ENCODE measurements at places on chromosomes 5 and 9. TPM values are rescaled to one million over a fixed set of nuclear protein-coding genes. Genes with fewer than 3 reads are reported as not detected.

Gene SPATA31C1
- total RNA-seq = not detected

Gene CDKN2B-AS1
- not detected for total RNA-seq

Gene RC3H2
- total RNA-seq = 21.3 TPM

Gene MYMK
- not detected for total RNA-seq

Gene PCDHA1
- 0.29 TPM for total RNA-seq

Gene ITK
- total RNA-seq = not detected

Gene BARHL1
- not detected for total RNA-seq

Gene TRIM41
- 28.1 TPM for total RNA-seq

Gene SH3TC2
- 0.69 TPM for total RNA-seq

Gene CCDC192
- total RNA-seq = not detected

Gene CER1
- total RNA-seq = not detected

Gene ATOX1
- total RNA-seq = 204 TPM

Gene IFNA21
- not detected for total RNA-seq

Gene GDNF
- total RNA-seq = 0.03 TPM
